ENCODE measurements at places on chromosomes 6 and 20. TPM values are rescaled to one million over a fixed set of nuclear protein-coding genes. Genes with fewer than 3 reads are reported as not detected.

The BANF2 gene
- total RNA-seq = not detected

GRCh38 chr20:32621071-32621890 lies 36.1 kb upstream of the NOL4L start:
- no peak for DNase-seq

GRCh38 chr6:147421903-147422302 lies 86.6 kb upstream of the SAMD5 start:
- no peak for DNase-seq

The SLC4A11 gene
- 2.1 TPM for total RNA-seq

DNA sequence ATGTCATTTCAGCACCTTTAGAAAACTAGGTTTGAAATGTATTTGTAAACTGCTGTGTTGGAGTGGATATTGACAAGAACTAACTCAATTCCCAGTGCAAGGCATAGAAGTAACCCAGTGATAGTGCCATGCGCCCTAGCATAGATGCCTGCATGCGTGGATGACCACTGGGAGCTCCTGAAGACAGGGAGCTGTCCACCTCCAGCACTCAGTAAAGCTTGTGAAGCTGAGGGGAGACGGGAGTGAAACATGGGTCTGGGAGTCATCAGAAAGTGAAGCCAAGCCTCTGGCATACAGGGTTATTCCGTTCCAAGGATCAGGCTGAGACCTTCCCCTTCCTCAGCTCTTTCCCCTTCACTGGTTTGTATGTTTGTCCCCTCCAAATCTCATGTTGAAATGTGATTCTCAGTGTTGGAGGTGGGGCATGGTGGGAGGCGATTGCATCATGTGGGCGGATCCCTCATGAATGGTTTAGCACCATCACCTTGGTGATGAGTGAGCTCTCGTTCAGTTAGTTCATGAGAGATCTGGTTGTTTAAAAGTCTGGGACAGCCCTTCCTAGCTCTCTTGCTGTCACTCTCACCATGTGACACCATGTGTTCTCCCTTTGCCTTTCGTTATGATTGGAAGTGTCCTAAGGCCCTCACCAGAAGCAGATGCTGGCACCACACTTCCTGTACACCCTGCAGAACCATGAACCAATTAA lies 146.5 kb upstream of the FERMT1 start:
- no peak for DNase-seq

DNA sequence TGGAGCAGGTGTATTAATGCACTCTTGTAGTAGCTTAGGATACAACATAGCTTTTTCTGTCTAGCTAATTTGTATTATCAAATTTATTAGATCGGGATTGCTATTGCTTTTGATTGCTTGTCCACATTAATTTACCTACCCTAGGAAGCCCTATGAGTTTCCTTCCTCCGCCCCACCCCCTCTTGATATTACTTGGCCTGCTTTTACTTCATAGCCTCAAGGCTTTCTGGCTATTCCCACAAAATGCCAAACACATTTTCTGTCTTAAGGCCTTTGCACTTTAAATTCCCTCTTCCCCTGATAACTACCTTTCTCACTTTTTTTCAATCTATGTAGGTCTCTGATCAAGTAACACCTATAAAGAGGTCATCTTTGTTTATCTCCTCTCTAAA lies 99.1 kb upstream of the PRSS16 start:
- no peak for DNase-seq

The CTCFL gene
- not detected for total RNA-seq

DNA sequence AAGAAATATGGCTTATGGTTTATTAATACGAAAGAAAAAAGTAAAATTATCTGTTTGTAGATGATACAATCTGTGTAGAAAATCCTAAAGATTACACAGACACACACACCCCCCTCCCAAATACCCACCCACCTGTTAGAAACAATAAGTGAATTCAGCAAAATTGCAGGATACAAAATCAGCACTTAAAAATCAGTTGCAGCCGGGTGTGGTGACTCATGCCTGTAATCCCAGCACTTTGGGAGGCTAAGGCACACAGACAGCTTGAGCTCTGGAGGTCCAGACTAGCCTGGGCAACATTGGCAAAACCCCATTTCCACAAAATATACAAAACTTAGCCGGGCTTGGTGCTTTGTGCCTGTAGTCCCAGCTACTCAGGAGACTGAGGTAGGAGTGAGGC lies 42.3 kb downstream of the NINL start:
- DNase-seq = no peak

The LGSN gene
- total RNA-seq = not detected
